ENCODE measurements at places on chromosomes 16 and 17.

- no peak for DNase-seq
Observed at GRCh38 chr16:24523569-24523968, 15.8 kb upstream of the RBBP6 start.

DNA sequence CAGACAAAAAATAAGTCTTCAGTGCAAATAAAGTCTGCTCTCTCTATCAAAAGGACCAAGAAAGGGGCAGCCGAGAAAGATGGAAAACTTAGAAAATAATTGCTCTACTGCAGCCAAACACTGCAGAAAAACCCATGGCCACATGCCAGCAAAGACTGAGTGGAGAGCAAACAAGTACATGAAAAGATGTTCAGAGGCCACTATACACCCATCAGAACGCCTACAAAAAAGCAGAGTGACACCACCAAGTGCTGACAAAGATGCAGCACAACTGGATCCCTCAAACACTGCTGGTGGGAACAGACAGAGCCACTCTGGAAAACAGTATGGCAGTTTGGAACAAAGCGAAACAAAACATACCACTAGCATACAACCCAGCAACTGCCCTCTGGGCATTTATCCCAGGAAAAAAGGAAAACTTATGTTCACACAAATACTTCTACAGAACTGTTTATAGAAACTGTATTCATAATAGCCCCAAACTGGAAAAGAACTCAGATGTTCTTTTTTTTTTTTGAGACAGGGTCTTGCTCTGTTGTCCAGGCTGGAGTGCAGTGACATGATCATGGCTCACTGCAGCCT lies 36.7 kb downstream of the KIAA0753 start:
- no peak for DNase-seq

DNA sequence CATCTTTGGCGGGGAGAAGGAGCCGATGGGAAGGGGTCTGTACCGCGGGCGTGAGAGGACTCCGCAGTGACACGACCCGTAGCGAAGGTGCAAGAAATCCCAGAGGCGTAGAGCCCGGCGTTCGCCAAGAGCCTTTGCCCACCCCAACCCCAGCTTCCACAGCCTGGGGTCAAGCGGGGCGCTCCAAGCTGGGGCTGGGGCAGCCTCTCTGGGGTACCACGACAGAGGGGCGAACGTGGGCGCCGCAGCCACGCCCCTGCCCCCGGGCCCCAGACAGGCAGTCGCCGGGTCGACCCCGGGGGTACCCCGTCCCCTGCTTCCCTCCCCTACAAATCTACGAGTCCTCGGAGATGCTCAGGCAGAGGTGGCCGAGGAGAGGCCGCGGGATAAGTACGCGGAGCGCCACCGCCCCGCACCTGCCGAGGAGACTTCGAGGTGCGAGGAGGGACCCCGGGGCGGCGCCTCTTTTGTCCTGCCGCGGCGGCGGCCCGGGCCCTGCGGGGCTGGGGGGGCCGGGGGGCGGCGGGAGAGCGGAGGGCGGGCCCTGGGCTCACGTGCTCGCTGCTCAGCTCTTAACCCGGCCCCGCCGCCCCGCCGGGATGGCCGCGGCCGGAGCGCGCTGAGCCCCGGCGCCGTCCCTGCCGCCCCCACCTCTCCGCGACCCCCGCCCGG lies at the start of gene ADAM11:
TSS of gene ADAM11 (plus strand) at position 575 of the 672 bp plus-strand sequence. CDS start 212 bp downstream, outside the sequence.
- no peak for DNase-seq

DNA sequence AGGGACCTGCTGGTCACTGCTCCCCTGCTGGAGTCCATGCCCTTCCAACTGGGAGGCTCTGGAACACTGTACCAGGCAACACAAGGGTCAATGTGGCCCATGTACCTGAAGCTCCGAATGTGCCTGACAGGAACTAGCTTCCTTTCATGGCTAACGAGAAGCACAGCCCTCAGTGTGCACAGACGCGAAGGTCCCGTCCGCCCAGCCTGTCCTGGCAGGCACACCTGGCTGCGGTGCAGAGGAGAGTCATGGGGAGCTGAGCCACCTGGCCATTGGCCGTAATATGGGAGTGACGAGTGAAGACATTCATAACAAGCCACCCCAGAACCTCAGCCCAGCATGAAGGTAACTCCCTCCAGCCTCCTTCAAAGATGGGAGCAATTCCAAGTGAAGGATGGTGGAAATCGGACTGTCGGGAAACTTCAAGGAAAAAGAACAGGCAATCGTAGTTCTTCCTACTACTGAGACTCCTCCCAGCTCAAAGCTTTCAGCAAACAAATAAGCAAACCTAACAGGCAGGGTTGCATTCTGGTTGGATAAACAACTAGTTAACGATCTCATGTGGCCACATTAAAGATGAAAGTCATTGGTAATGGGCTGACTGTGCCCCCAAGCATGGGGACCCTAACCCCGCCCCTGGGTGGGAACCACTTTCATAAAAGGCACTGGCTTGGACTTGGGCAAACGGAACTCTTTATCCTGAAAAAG lies 13.2 kb downstream of the TMEM11 start:
- DNase-seq = no peak

- DNase-seq = no peak
Observed at GRCh38 chr16:82630688-82631087, 3.9 kb downstream of the CDH13 start.

DNA sequence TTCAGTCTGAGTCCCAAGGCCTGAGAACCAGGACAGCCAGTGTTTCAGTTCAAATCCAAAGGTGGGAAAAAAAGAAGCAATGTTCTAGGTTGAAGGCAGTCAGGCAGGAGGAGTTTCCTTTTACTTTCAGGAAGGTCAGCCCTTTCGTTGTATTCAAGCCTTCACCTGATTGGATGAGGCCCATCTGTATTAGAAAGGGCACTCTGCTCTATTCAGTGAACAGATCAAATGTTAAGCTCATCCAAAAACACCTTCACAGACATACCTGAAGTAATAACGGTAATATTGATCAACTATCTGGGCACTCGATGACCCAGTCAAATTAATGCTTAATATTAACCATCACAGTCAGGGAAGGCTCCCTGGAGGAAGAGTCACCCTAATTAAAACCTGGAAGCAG lies 60.9 kb downstream of the IRX5 start:
- DNase-seq = no peak

GRCh38 chr17:80879723-80880647 lies 111.7 kb upstream of the CHMP6 start:
- no peak for DNase-seq

- no peak for DNase-seq
Observed at GRCh38 chr17:15180121-15180561, 85.0 kb downstream of the PMP22 start.

GRCh38 chr16:30780021-30780420 lies 7.0 kb downstream of the ZNF629 start:
- no peak for DNase-seq

GRCh38 chr16:56910654-56911539 lies 21.0 kb upstream of the HERPUD1 start:
- no peak for DNase-seq

DNA sequence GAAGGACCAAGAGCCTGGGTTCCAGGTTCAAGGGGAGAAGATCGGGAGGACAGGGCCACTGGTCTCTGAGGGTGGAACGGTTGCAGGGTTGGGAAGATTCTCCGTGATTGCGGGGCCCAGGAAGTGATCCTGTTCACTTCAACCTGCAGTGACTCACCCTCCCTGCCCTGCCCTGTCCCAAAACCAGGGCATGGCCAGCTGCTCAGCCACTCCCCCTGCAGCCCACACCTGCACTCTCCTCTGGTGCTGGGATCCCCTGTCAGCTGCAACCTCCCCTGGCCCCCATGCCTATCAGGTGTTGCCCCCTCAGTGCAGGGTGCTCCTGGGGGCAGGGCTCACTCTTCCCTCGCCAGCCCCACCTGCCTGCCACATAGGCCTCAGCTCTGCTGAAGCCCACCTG lies 1.1 kb downstream of the RUNDC3A start:
- DNase-seq = no peak

DNA sequence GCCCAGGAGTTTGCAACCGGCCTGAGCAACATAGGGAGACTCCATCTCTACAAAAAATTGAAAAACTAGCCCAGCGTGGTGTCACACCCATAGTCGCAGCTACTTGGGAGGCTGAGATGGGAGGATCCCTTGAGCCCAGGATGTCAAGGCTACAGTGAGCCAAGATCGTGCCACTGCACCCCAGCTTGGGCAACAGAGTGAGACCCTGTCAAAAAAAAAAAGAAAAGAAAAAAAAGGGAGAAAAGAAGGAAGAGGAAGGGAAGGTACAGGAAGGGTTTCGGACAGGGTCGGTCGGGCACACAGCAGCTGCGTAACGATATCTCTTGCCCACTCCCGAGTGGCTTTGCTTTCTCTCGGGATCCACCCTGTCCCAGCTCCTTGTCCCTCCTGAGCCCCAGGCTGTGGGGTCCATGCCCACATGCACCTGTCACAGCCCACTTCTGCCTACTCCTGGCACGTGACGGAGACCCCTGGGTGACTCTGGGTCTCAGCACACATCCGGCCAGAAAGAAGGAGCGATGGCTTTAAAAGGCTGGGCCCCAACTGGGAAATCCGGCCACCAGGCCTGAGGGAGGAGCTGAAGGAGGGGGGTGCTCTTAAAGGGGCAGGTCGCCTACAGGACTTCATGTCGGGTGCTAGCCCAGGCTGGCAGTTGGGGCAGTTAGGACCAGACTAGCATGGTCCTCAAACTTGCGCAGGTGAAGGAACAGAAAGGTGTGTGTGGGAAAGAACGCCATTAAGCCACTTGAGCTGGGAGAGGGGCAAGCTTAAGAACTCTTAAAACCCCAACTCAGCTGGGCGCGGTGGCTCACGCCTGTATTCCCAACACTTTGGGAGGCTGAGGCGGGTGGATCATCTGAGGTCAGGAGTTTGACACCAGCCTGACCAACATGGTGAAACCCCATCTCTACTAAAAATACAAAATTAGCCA lies at the start of gene GHDC:
TSS of gene GHDC (minus strand) at position 526 of the 931 bp plus-strand sequence. CDS start 913 bp downstream, outside the sequence.
- DNase-seq = no peak

DNA sequence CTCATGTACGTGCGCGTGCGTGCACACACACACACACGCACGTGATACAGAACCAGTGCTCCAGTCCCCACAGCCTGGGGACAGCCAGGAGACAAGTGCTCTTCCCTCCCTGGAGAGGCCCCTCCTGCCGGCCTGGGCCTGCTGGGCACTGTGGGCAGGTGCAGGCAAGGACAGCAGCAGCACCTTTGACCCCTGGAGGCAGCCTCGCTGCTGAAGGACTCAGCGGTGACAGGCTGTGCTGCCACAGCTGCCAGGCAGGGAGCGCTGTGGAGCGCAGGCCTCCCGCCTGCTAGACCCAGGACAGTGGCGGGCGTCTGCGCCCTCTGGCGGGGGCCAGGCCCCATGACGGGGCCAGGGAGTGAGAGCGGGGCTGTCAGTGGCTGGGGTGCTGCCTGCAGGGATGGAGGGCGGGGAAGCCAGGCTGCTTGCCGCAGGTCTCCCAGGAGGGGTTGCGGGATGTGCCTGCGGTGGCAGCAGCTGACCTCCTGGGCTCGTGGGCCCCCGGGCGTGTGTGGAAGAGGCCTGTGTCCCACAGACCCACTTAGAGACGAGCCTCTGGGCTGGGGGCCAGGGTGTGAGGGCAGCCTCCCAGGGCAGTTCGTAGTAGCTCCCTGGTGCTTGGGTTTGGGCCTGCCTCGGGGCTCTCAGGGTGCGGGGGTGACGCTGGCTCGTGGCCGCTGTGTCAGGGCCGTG lies 63.5 kb upstream of the PVALEF start:
- peak; percentile 16 for DNase-seq

DNA sequence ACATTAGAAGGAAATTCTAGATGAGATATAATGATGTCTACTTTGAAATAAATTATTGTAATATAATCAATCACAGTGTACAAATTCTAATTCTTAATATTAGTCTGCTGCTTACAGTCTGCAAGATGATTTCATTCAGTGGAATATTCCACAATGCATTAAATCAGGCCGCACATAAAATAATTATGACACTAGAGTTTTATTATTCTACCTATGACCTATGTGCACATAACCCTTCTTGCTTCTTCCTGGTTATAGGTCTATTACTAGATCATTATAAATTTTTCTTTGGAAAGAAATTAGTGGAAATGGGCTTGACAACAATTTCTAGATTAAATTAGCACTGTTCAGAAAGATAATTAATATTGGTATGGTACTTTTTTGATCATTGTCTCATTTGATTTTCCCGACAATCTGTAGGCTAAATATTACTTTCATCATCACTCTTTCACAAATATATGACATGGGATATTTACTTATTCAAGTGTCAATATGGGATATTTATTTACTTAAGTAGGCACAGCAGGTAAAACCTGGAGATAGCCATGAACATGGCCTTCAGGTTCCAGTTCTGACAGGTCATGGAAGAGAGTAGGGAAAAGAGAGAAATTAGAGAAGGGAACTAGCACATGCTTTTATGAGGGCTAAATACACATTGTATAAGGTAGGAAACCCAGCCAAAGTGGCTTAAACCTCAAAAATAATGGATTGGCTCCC lies 476.4 kb downstream of the TOX3 start:
- no peak for DNase-seq

DNA sequence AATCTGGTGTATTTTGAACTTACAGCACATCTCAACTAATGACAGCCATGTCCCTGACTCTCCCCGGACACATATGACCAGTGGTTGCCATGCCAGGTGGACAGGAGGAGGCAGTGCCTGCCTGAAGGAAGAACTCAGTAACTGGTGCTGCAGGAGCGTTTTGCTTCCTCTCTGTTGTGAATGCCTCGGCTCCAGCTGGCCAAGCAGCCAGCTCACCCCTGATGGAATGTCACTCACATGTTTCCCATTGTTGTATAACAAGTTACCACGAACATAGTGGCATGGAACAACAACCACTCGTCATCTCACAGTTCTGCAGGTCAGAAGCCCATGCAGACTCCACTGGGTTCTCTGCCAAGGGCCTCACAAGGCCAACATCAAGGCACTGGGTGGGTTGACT lies 20.1 kb upstream of the IRF8 start:
- DNase-seq = no peak

GRCh38 chr17:1076299-1076981 lies 79.5 kb downstream of the TIMM22 start:
- no peak for DNase-seq

GRCh38 chr16:85486256-85486915 lies 126.7 kb upstream of the GSE1 start:
- no peak for DNase-seq

Data from NCI-H1417 treated with DMSO at 0.1 percent for 48 hours (cell line).